ENCODE measurements at places on chromosomes 16 and 17.
A peak's percentile ranks its signal among the peaks of the same experiment; 100 is the strongest.

GRCh38 chr17:31582151-31582907 lies 190.9 kb downstream of the RAB11FIP4 start:
- DNase-seq: no peak

DNA sequence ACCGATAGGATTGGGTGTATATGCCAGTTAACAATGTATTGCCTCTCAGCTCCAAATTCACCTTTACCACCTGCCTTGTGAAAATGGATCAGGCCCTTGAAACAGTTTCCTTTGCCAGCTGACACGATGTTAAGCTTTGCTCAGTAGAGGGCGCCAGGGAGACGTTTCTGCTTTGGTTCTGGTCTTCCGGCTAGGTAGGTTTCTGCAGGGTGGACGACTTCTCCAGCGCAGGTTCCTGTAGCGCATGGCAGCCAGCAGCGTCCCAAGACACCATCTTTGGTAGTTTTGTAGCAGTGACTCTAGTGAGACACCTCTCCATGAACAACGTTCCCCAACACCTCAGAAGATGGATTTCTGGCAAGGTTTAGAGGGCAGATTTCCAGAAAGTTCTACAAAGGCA lies 24.0 kb downstream of the SYCE1L start:
- DNase-seq: no peak

GRCh38 chr16:48558371-48558841 lies 51.6 kb downstream of the N4BP1 start:
- peak; percentile 90 for DNase-seq

DNA sequence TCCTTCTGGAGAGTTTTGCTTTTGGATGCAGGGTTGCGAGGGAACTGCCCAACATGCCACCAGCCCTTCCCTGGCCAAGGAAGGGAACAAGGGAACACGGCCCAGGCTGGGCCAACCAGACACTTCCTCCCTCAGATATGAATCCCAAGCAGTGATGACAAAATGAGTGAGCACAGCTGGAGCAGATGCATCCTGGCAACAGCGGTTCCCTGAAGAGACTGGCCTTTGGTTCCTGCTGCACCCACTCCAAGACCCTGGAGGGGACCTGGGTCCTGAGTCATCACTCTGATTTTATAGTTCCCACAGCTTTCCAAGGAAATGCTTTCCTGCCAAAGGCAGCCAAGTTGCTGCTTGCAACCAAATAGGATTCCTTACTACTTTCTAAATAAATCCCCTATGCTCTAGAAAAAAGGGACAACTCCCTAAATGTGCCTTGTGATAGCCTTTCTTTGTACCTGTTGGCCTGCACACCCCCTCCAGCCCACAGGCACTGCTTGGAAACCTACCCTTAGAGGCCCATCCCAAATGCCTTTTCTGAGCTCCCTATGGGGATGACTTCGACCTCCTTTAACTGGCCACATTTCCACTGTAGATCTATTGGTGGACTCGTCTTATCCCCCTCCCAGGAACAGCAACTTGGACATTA lies 5.3 kb downstream of the ST3GAL2 start:
- DNase-seq: peak; percentile 23

DNA sequence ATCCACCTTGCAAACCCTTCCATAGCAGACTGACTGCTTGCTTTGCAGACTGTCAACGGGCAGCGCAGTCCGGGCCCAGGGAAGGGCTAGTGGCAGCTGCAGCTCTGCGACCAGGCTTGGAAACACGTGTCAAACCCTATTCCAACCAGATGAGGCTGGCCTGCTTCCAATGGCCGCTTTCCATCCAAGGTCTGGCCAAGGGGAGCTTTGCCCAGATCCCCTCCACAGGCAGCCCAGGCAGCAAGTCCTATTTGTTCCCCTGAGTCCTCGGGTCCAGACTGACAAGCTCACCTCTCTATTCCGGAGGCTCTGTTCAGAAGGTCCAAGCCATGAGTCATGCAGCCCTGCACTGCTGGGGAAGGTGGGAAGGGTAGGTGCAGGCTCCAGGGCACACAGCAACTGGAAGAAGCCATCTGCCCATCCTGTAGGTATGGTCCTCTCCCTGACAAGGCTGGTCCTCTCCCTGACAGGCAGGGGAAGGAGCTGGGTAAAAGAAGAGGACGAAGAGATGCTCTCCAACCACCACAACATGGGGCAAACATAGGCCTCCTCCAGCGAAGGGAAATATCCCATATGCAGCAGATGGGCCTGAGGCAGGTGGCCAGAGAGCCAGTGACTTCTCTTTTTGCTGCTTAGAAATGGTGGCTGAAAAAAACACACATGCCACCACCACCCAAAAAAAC lies 22.6 kb upstream of the AXIN2 start:
- DNase-seq: no peak

DNA sequence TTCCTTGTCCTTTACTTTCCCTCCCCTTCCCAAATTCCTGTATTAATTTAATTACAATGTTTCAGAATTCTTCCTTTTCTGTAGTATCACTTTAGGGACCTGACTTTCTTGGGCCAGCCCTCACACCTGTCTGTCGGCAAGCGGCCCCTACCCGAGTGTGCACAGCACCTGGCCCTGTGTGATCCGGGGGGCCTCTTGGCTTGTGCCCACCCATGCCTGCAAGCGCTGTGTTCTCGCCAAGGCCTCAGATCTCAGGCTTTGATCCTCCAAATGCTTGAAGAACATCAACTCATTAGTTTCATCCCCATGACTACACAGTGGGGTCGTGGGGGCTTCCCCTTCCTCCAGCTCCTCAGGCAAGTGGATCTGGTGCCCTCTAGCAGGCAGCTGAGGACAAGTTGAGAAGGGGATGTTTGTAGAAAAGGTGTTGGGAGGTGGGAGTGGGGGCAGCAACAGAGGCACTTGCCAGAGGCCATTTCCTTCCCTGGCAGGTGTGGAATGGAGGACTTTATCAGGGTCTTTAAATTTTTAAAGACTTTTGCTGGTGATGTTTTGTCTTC lies 15.7 kb upstream of the CDH3 start:
- DNase-seq: no peak

- DNase-seq: no peak
Measured at GRCh38 chr16:10684511-10685151, 10.1 kb downstream of the TEKT5 start.

GRCh38 chr16:74738113-74738541 lies 36.5 kb downstream of the FA2H start:
- DNase-seq: no peak

DNA sequence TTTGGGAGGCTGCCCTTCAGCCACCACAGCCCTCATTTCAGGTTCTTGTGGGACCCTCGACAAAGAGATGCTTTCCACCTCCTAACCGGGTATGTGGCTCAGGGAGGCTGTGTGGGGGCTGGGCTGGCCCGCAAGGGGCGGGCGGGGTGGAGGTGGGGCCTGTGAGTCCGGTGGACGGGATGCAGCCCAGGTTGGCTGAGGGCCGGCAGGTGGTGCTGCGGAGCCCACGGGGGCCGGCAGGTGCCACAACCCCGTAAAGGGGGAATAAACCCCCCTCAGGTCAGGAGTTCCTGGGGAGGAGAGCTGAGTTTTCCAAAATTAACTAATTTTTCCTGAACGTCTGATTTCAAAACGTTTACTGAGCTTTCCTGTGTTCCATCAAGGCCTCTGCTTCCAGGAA lies 4.9 kb upstream of the CIAO3 start:
- no peak for DNase-seq

DNA sequence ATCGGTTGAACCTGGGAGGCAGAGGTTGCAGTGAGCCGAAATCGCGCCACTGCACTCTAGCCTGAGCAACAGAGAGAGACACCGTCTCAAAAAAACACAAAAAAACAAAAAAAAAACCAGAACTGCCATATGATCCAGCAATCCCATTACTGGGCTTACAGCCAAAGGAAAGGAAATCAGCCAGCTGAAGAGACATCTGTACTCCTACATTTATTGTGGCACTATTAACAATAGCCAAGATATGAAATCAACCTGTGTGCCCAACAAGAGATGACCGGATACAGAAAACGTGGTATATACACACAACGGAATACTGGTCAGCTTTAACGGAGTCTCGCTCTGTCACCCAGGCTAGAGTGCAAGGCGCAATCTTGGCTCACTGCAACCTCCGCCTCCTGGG lies 14.6 kb downstream of the FANCA start:
- DNase-seq: no peak

- DNase-seq: no peak
Measured at GRCh38 chr16:88297178-88297720, 85.5 kb upstream of the ZNF469 start.

DNA sequence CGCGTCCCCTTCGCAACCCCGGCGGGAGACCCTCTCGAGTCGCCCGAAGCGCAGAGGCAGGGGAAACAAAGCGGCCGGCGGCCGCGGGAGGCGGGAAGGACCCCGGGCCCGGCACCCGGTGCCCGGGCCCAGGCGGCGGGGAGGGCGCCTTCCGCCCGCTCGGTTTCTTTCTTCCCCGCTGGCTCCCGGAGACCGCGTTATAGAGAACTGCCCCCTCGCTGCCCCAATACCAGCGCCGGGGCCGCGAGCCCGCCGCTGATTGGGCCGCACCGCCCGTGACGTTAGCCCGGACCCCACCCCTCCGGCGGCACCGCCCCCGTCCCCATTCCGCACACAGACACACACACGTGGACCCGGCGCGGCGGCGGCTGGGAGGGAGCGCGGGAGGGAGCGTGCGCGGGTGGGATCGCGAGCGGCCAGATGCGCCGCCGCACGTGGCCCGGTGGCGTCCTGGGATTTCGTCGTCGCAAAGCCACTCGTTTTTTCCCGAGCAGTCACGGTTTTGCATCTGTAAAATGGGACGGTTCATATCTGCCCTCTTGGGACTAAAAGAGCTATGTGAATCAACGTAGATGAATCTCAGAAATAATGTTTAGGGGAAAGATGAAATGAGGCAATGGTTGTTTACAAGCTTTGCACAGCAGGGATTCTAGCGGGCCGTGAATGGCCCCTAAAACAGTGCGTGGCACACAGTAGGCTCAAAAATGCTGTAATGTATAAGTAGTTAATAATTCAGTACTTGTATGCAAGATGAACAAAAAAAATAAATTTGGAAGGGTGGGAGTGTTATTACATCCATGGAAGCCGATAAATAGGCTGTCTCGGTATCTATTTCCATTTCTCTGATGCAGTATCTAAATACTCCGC lies at the start of gene EPOP:
EPOP (minus strand) TSS at position 209 of the 867 bp plus-strand sequence. CDS start 462 bp downstream, outside the sequence.
- peak; percentile 76 for DNase-seq

DNA sequence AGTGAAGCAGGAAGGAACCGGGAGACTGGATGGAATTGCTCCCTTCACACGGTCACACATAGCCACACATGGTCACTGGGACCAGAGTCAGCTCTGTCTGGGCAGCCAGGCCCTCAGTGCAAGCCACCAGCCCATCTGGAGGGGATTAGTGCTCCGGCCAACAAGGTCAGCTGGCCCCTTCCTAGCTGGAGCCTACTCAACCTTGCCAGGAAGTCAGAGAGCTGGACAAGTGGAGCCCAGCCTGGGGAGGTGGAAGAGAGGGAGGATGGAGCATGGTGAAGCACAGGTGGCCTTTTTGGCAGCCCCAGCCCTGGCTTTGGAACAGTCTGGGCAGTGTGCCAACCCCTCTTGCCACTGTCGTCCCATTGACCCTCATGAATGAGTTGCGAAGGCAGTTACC lies 3.7 kb upstream of the CACNA1G start:
- no peak for DNase-seq

DNA sequence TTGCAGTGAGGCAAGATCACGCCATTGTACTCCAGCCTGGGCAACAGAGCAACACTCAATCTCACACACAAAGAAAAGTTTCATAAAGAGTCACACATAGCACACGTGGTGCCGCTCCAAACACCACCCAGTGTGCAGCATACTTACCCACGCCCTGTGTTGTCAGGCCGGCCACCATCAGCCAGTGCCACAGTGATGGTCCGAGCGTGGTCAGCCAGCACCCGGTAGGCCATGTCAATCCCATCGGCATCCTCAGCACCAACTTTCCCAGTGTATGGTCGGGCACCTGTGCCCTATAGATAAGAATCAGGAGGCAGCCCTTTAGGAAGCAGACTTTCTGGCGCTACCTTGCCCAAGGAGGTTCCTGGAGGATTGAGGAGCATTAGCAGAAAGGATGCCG lies 17.7 kb upstream of the EXOSC6 start:
- DNase-seq: no peak

DNA sequence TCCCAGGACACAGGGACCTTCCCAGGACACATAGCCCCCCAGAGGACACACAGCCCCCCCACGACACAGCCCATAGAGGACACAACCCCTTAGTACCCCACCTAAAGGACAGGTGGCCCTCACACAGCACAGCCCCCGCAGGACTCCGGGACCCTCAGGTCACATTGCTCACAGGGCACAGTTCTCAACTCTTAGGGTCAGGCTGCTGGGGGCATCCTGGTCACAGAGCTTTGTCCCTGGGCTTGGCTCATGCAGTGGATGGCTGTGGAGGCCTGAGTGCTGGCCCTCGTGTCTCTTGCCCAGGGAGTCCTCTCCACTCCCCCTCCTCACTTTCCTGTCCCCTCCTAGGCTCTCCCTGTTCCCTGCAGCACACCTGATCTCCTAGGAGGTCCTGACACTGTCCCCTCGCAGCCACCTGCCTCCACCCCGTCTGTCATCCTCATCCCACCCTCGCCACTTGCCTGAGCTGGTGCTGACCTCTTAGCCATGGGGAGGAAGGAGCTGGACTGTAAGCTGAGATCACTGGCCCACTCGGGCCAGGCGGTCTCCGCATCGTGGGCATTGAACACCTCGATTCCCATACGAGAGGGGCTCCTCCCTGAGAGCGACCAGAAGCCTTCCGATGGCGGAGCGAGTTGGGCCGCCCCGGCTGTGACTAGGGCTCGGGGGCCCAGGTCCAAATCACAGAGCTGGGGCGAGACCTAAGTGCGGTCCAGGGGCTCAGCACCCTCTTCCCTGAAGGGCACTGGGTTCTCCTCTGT lies 1.4 kb upstream of the WDR45B start:
- DNase-seq: no peak

DNA sequence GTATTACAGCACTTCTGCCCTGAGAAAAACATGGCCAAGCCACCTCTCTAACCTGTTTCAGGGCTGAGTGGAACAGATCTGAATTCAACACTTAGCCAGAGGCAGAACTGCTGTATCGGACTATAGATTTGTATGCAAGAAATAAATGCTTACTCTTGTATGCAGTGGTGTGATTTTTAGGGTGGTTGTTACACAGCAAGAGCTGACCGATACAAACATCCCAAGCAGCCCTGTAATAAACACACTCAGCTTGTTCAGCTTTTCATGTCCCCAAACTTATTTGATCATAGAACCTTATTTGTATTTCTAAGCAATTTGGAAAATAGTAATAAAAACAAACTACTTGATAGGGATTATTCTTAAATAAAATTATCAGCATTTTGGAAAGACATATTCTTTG lies 84.9 kb upstream of the RPH3AL start:
- DNase-seq: no peak

DNA sequence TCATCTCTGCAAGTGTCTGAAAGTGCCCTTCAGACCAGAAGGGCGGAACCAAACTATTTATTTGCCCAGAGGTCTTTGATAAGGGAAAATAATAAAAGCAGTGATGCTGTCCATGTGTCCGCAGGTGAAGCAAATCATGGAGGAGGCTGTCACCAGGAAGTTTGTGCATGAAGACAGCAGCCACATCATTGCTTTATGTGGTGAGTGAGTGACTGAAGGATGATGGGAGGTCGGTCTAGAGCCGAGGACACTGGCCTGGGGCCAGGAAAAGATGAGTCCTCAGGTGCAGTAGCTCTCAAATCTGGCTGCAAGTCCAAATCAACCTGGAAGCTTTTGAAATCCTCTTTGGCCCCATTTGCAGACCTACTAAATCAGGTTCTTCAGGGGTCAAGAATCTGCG lies 6.1 kb downstream of the SGSM2 start:
- no peak for DNase-seq
